ENCODE measurements at places on chromosomes 5 and 9.

- no peak for DNase-seq
Observed at GRCh38 chr5:127739807-127740384, 36.7 kb downstream of the CCDC192 start.

- DNase-seq: no peak
Observed at GRCh38 chr9:121354141-121354540, 15.9 kb downstream of the STOM start.

GRCh38 chr5:99706160-99706559 is 777.4 kb upstream of the CHD1 start:
- no peak for DNase-seq

- no peak for DNase-seq
Observed at GRCh38 chr9:15724016-15724415, 171.2 kb downstream of the CCDC171 start.

DNA sequence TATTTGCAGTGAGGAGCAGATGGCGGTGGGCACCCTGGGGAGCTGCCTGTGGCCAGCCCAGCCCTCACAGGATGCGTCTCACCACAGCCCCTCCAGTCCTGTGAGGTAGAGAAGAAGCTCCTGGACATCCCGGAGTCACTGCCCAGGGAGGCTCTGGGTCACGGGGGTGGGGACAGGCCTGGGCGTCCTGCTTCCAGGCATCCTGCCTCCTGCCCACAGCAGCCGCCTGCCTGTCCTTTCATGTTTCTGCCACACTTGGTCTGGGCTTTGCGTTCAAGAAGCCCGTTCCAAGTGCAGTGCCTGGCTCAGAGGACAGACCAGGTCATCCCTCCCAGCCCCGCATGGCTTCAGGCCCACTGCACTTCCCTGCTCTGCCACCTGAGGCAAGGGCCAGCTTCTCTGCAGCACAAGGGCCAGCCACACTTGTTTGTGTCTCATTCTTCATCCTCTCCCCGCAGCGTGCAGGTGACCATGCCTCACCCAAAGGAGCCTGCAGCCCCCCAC is 38.2 kb downstream of the ZDHHC11B start:
- DNase-seq: no peak

- DNase-seq: no peak
Observed at GRCh38 chr9:118569148-118569547, 800.1 kb downstream of the BRINP1 start.

DNA sequence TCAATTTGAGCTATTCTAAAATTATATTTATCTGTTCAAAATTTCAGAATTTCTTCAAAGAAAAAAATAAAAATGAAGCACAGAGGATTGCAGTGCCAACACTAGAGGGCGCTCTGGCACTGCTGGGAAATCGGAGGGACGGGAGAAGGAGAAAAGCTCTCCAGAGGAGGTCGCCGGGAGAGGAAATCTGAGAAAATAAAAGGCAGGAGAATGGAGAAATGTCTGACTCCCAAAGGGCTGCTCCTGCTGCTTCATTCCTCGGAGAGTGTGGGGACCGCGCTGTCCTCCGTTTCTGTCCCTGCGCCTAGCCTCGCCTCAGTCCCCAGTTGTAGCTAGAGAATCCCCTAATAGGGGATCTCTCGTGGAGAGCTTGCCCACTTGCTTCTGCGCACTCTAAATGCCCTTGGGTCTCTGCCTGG is 40.0 kb upstream of the ARSB start:
- peak; percentile 44 for DNase-seq

GRCh38 chr5:118952992-118953651 is 35.2 kb downstream of the DTWD2 start:
- DNase-seq: no peak

GRCh38 chr9:115673599-115673998 is 480.0 kb upstream of the PAPPA start:
- DNase-seq: no peak

DNA sequence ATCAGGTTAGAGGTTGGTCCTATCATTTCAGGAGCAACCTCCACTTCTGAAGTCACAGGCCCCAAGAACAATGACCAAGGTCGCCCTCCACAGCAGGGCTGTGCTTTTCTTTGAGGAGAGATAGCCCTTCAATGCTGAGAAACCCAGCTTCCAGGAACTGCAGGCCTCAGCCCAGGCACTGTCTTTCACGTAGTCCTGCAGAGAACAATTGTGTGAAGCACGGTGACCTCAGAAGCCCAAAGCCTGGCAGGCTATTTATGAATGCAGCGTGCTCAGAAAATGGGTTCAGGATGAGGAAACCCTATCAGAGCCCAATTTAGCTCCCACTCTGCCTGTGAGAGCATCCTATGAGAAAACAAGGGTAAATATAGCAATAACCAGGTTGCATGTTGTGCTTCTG is 388.3 kb downstream of the PLK2 start:
- DNase-seq: no peak

- DNase-seq: no peak
Observed at GRCh38 chr5:10248378-10249260, 1.1 kb downstream of the ATPSCKMT start.

- no peak for DNase-seq
Observed at GRCh38 chr5:52531105-52531504, 256.6 kb upstream of the ITGA1 start.

DNA sequence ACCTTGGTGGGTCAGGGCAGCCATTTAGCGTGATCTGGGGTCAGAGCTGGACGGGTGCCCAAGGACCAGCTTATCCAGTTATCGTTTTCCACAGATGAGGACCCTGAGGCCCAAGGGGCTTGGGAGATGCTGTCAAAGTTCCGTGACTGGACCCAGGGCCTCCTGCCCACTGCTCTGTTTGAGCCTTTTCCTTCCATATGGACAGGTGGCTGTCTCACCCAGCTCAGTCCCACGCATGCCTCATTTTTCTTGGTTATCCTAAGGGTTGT is 56.5 kb downstream of the TRIP13 start:
- DNase-seq: no peak

GRCh38 chr9:113992994-113993393 is 85.1 kb downstream of the AMBP start:
- no peak for DNase-seq

- DNase-seq: no peak
Observed at GRCh38 chr9:82062245-82062644, 73.7 kb downstream of the SPATA31D1 start.

GRCh38 chr5:38518341-38518740 is 38.1 kb downstream of the LIFR start:
- DNase-seq: no peak

DNA sequence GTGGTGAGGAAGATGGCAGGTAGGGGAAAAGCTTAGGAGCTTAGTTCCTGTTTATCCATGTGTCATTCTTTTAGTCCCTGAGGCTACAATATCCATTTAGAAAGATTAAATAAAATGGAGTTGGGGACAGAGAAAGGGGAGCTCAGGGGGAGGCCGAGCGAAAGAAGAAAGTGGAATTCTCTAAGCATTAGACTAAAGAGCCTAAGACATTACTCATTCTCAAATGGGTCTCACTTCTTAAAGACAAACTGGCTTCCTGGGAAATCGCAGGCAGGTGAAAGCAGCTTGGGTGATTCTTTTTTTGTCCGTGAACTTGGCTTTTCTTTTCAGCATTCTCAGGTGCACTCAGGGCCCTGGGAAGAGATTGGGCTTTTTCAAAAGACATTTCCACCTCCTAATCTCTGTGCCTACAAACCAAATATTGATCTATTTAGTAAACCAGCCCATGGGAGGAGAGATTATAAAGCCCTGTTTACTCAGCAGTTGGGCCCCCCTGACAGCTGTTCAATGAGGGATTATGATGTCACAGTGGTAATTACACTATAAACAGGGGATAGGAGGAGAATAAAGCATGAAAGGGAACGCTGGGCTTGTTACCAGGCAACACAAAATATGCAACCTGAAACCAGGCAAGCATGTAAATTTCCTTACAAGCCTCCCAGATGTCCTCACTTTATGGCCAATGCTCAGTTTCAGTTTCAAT is 584.0 kb downstream of the ACTL7B start:
- DNase-seq: peak; percentile 14

DNA sequence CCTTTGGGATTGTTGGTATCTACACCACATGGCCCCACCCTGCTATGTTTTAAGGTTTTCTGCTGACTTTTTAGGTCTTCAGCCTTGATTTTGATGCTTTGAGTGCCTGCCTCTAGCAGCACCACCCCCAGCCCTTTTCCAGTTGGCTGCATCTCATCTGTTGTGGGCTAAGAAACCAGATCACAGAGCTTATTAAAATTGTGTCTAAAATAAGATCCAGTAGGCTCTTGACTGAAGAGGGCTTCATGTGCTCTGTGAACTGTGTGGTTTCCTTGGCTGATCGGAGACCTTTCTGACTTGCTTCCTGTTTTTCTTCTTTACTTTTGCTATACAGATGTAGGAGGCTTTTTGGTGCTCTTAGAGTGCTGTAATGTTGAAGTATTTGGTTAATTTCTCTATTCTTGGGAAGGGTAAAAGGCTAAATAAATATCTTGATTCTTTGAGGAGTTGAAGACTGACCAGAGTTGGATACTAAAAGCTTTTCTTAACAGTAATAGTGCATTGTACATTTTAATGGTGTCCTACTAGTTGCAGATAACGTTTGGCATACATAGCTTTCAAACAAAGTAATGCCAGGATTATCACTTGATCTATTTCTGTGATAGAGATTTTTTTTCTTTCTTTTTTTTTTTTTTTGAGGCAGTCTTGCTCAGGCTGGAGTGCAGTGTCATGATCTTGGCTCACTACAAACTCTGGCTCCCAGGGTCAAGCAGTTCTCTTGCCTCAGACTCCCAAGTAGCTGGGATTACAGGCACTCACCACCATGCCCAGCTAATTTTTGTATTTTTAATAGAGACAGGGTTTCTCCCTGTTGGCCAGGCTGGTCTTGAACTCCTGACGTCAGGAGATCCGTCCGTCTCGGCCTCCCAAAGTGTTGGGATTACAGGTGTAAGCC is 4.5 kb downstream of the UBE2D2 start:
- no peak for DNase-seq

GRCh38 chr9:85246541-85246940 is 495.2 kb downstream of the AGTPBP1 start:
- DNase-seq: no peak

DNA sequence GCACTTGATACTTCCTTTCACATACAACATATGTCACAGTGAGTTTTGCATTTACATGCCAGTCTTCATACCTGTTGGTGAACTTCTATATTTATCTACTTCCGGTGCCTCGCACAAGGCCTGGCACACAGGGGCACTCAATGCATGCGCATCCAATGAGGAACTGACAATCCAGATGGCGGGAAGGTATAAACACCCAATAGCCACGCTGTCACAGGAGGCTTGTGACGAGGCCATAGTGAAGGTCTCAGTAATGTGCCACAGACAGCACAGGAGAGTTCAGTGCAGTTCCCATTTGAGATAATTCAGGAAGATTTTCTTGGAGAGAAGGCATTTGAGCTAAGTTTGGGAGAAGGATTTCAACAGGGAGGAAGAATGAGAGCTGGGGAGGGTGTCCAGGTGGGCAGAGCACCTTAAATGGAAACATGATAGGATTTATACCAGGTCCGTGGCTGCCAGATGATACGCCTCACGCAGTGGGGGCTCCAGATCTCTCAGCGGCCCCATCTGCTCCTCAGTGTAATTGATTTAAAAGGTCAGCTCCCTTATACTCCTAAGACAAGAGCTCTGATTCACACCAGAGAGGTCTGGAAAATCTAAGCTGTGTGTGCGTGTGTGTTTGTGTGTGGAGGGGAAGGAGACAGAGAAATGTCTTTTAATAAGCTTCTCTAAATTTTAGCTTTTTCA is 206.2 kb downstream of the DCP2 start:
- DNase-seq: no peak

DNA sequence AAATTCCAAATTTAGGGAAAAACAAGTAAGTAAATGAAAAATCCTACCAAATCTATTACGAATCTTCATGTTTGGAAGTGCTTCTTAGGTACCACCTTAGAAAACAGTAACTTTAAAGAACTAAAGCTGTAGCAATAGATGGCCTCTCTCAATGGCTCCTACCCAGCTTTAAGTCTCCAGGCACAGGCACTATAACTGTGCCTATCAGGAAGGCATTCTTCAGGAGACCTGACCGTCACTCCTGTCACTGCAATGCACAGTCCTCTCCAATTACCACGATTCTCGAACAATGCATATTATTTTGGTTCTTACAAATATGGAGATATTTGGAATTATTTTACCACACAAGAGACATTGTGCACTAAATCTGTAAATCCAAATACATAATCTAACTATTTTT is 12.9 kb downstream of the NFIB start:
- DNase-seq: no peak

DNA sequence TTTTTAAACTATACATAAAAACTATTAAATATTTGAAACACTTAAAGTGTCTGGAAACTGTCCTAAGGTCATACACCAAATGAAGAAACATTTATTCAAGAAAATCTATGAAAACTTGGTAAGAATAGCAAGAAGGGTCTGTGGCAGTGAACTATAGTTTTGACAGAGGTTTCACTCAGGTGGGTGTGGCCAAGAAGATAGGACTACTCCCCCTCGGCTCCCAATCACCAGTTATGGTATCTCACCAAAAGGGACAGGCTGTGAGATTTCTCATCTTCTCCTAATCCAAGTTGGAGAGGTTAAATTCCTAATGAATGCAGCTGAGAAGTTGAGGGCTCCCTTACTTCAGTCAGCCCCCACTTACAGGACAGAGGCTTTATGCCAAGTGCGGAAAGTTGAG is 2.9 kb downstream of the ARSK start:
- no peak for DNase-seq

- DNase-seq: no peak
Observed at GRCh38 chr5:41559184-41559583, 48.8 kb upstream of the PLCXD3 start.

GRCh38 chr9:37948417-37948980 is 44.6 kb upstream of the SLC25A51 start:
- no peak for DNase-seq

DNA sequence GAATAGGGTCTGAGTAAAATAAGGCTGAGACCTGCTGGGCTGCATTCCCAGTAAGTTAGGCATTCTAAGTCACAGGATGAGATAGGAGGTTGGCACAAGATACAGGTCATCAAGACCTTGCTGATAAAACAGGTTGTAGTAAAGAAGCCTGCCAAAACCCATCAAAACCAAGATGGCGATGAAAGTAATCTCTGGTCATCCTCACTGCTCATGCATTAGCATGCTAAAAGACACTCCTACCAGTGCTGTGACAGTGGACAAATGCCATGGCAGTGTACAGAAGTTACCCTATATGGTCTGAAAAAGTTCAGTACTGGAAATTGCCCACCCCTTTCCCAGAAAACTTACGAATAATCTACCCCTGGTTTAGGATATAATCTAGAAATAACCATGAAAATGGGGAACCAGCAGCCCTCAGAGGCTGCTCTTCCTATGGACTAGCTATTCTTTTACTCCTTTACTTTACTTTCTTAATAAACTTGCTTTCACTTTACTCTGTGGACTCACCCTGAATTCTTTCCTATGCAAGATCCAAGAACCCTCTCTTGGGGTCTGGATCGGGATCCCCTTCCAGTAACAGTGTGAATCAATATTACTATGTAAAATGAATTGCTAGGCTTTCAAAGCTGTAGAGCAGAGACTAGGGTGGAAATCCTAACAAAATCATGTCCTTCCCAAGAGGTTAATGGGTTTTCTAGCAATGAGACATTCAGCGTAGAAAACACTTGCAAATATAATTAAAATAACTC is 257.8 kb downstream of the KIAA0825 start:
- no peak for DNase-seq

DNA sequence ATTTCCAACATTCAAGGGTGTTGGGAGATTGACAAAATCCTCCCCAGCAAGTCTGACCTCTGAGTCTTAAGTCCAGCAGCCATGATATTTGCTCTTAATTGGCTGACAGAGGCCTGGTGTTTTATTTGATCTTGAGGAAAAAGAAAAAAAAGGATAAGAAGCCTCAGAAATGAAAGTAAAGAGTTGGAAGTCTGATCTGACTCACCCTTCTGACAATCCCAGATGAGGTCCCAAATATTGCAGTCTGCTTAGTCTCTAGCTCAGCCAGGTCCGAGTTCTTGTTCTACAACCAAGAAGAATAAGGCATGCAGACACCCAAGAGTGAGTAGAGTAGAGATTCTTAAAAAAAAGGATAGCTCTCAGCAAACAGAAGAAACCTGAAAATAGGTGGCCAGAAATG is 632.5 kb upstream of the ST8SIA4 start:
- DNase-seq: no peak
